ENCODE measurements at places on chromosomes 6 and 20. TPM values are rescaled to one million over a fixed set of nuclear protein-coding genes. Genes with fewer than 3 reads are reported as not detected.

GRCh38 chr20:1618954-1619540 is 762 bp downstream of the SIRPB1 start:
- H3K27ac ChIP-seq, result no peak overlapping the region
- no peaks in the 10 kb centered on the region for H3K4me1 ChIP-seq
- DNase-seq, result no peak

DNA sequence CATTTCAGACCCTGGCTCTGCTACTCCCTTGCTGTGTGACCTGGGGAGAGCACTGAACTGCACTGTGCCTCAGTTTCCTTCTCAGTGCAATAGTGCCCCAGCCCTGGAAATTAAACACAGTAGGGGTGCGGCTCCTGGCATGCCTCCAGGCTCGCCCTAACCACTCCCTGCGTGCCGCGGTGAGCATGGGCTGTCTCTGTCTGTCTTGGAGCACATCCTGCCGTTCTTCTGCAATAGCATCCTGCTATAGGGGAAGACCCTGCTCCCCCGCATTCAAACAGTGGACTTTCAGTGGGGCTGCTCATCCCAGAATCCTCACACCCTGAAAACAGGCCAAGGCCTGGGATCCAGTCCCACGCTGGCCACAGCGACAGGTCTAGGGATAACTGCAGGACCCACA is 129.5 kb downstream of the FOXC1 start:
- DNase-seq, result no peak
- H3K4me3 ChIP-seq, result no peak overlapping the region
- no peaks in the 10 kb centered on the region for H3K4me1 ChIP-seq
- H3K27ac ChIP-seq, result no peak overlapping the region

DNA sequence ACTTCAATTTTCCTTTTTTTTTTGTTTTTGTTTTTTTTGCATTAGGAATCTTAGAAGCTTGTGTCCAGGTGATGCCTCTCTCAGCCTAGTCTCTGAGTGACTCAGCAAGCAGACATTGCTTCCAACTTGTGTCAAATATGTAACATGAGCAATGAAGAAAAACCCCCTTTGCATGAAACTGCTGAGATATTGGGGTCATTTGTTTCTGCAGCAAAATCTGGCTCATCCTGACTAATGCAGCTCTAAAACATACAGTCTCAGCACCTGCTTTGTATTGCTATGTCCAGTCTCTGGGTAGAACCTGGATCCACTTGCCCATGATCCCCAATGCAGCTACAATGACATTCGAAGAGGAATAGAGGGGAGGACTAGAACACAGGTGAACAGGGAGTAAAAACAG is 55.7 kb upstream of the LRFN2 start:
- no peaks in the 10 kb centered on the region for H3K27me3 ChIP-seq
- no peaks in the 10 kb centered on the region for H3K4me1 ChIP-seq
- H3K27ac ChIP-seq, result no peak overlapping the region
- no peak for DNase-seq
- no peaks in the 10 kb centered on the region for H3K36me3 ChIP-seq

Gene HNF4A
- 19.6 TPM for total RNA-seq

Gene LBP
- total RNA-seq, result not detected

Gene PRRT1
- total RNA-seq, result 0.28 TPM

Gene MLN
- total RNA-seq, result not detected

DNA sequence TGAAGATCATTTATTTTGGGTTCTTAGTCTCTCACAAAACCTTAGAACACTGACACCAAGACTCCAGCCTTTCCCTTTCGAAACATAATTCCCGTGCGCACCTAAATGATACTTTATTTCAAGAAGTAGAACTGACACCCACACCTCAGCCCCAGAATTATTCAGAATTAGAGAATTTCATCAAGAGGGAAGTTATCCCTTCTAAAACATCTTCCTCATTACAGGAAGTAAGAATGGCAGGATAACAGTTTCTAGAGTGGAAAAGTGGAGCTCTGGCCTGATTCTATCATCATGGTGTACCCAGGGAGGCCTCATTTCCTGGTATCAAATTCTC is 1.4 kb upstream of the SRXN1 start:
- H3K36me3 ChIP-seq, result no peaks in the 10 kb centered on the region
- H3K4me3 ChIP-seq, result no peak overlapping the region
- H3K4me1 ChIP-seq, result peaks cover 7% of the 10 kb centered on the region
- DNase-seq, result no peak
- H3K27ac ChIP-seq, result no peak overlapping the region

DNA sequence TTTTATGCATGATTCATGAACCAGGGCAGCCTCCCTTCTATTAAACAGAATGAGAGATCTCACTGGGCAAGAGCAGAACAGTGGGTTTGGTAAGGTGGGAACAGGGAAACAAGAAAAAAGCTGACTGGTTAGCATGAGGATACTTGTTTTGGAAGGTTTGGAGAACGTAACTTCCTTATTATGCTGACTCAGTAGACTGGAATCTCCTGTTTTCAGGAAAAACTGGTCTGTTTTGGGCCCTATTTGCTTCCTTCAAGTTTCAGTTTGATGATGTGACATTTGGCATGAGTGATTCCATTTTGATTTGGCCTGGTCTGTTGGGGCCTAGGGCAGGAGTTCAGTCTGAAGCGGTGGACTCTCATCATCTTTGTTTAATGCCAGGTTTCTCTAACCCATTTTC is 172.0 kb downstream of the MYLK4 start:
- no peaks in the 10 kb centered on the region for H3K27me3 ChIP-seq
- DNase-seq, result no peak
- H3K27ac ChIP-seq, result no peak overlapping the region
- no peaks in the 10 kb centered on the region for H3K36me3 ChIP-seq
- H3K4me3 ChIP-seq, result no peak overlapping the region

Gene FAM184A
- total RNA-seq, result 2.7 TPM

DNA sequence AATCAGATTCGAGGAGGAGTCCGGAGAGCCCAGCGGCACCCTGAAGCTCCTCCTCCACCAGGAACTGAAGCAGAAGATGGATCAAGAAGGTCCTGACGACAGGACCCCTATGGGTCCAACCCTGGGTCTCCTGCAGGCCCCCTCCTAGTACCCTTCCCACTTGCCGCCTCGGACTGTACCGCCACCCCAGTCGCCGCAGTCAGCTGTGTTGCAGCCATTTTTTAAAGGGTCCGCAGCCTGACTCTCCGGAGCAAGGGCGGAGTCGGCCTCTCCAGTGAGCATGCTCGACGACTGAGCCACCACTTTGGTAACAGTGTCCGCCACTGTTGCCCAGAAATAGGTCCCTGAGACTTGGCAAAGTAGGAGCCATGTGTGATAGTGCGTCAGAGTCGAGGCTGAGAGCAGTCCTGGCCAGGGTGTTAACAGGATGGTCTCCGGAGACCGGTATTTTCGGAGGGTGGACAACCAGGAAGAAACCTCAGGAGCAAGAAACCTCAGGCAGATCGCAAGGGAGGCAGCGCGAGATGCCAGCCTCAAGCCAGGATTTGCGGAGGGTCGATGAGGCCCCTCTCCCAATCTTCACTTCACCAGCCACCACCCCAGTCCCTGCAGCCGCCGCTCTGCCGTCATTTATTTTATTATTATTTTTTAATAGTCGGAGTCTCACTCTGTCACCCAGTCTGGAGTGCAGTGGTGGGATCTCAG is 294.6 kb upstream of the ZNF337 start:
- H3K36me3 ChIP-seq, result no peaks in the 10 kb centered on the region
- H3K4me1 ChIP-seq, result no peaks in the 10 kb centered on the region
- H3K4me3 ChIP-seq, result no peak overlapping the region
- no peaks in the 10 kb centered on the region for H3K27me3 ChIP-seq
- no peak for DNase-seq

Gene MAP3K4
- total RNA-seq, result 26.5 TPM

GRCh38 chr20:59403261-59403961 is 103.0 kb downstream of the EDN3 start:
- H3K36me3 ChIP-seq, result no peaks in the 10 kb centered on the region
- no peak overlapping the region for H3K4me3 ChIP-seq
- no peak overlapping the region for H3K27ac ChIP-seq

Gene TFEB
- total RNA-seq, result 11.4 TPM

Gene GID8
- total RNA-seq, result 13.1 TPM

Measured in pancreas (tissue), 10 donors.